Islet precursor cell (in vitro differentiated cells): ENCODE measurements at places on chromosomes 4 and X.

DNA sequence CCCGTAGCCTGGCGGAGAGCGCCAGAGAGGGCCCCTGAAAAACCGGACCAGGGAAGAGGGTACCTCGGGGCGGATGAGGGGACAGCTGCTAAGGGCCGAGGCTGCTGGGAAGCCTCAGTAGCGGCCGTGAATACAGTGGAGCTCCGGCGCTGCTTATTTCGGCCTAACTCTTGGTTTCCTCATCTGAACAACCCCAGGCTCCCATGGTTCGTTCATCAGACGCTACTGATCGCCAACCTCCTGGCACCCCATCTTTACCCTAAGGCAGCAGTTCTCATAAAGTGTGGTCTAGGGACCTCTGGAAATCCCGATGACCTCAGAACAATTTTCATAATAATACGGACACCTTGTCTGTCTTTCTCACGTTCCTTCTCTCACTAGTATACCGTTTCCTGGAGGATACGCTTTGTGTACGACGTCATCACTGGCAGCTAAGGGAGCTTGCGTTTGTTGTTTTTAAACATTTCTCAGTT, 645 bp upstream of the RAB28 start:
- DNase-seq = no peak

DNA sequence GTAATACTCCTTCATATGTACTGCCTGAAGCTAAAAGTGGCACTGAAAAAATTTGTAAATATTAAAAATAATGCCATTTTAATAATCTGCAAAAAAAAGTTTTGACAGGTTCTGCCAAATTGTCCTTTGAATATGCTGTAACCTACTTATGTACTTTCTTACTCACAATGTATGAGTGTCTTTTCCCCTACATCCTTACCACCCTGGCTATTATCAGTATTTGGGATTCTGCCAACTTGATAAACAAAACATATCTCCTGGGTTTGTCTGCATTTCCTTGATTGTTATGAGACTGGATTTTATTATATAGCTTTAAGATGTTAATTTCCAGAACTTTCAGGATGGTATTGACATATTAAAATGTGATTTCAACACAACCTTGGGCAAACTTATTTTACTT, 187.9 kb downstream of the CHM start:
- no peak for DNase-seq

DNA sequence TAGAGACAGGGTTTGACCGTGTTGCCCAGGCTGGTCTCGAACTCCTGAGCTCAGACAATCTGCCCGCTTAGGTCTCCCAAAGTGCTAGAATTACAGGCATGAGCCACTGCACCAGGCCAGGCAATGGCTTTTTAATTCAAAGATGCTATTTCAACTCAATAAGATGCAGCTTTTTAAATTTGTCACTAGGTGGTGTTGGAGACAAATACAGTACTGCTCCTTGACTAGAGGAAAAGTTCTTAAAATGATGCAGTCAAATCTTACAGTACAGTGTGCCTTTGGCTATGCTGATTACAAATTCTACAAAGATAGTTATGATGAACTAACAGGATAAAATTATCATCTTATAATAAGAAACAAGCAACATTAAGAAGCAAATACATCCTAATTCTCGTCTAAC, 441.1 kb downstream of the KCNIP4 start:
- DNase-seq = no peak

DNA sequence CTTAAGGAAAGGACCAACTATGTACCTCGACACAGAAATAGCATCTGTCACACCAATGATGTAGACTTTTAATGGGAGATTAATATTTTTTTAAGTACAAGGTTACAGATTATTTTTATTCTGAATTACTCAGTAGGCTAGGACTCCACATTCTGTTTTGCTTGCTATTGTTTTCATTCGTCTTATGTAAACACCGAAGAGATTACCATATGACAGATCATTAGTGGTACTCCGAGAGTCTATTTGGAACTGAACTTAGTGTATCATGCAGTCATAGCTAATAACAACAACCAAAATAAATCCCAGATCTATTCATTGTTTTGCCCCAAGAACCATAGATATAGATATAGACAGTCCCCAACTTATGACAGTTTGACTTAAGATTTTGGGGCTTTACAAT, 139.7 kb upstream of the SPRY1 start:
- DNase-seq = no peak

- DNase-seq = no peak
Observed at GRCh38 chrX:38606821-38607220, 45.5 kb downstream of the TSPAN7 start.

DNA sequence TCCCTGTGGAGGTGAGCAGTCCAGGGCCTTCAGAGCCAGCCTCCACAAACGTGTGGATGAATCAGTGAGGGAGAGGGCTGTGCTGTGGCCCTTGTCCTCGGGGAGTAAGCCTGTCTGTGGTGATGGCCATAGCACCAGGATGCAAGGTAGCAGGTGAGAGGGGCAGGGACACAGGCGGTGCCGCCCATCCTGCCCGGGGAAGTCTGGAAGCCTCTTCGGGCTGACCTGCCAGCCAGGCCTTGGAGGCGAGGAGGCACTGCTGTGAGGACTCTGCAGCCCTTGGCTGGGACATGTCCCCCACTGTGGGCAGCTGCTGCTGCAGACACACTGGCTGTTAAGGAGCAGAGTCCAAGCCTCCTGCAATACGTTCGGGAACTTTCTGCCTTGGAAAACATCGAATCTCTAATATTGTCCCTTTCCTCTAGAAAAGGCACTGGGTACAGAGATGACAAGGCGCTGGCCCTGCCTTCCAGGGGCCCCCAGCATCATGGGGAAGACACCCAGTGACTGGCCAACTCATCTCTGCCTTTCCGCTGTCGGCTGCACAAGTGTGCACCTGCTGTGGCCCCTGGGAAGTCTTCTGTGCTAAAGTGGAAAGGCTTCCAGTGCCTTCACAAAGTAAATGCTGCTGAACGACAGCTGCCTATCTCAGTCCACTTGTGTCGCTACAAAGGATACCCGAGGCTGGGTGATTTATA, 101.4 kb downstream of the ADRA2C start:
- no peak for DNase-seq

DNA sequence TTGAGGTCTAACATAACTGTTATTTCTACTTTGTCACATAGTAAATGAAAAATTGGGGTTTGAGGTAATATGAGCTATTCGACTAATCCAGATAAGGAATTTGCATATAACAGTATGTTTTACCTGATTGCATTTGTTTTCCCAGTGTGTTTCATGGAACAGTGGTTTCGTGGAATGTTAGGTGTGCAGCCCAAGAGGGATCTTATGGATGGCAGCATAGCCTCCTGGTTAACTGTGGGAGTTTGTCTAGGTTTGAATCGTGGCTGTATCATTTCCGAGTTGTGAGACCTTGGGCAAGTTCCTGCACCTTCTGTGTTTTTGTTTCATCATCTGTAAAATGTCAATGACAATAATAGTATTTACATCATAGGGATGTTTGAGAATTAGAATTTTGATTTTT, 7.9 kb downstream of the BMPR1B start:
- no peak for DNase-seq

- no peak for DNase-seq
Observed at GRCh38 chr4:80172203-80172602, 25.1 kb upstream of the PRDM8 start.

GRCh38 chrX:118761939-118762707, 34.7 kb downstream of the IL13RA1 start:
- no peak for DNase-seq

DNA sequence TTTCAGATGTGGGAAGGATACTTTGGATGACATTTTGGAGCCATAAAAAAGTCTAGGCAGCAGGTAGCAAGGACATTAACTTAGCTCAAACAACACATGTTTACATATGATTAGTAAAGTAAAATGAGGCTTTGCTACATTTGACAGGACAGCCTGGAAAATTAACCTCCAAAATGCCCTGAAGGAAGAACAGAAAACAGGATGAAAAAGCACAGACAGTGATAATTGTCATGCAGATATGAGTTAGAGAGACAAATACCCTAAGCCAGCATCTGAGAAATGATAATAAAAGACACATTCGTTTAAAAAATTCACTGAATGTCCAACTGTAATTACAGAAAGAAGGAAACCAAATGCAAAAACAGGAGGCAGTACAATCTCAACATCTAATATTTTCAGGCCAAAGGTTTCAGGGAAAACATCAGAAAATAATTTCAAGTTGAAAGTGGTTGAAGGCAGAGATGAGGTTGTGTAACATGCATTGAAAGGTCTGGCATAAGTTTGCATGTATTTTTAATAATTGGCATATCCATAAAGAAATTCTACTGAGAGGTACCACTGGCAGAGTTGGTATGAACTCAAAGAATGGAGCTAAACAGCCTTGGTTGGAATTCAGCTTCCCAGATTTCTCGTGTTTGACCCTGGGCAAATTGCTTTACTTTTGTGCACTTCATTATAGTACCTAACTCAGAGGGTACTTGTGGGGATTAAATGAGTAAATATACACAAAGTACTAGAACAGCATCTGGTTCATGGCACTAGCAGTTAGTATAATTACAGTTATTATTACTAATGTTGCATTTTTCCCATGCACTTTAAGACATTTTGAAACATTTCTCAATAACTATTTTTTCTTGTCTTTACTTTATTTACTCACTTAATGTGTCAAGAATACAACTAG, 54.4 kb upstream of the MAP9 start:
- DNase-seq = no peak

- no peak for DNase-seq
Observed at GRCh38 chr4:17650406-17650805, 36.0 kb downstream of the MED28 start.

DNA sequence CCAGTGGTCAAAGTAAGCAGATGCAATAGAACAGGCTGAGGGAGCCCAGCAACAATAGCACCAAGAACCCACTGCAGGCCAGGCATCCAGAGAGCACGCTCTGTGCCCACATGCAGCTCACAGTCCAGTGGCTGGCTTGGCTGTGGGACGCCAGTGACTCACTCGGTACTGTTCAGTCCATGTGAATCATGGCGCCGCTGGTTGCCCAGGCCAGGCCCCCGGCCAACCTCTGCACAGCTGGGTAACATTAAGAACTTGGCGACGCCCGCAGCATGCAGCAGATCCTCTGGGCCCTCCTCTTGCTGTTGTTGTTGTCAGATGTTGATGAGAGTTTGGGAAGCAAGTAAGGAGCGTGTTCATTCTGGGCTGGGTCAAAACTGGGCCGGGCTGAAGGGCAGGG, 60.5 kb downstream of the MSX1 start:
- no peak for DNase-seq

DNA sequence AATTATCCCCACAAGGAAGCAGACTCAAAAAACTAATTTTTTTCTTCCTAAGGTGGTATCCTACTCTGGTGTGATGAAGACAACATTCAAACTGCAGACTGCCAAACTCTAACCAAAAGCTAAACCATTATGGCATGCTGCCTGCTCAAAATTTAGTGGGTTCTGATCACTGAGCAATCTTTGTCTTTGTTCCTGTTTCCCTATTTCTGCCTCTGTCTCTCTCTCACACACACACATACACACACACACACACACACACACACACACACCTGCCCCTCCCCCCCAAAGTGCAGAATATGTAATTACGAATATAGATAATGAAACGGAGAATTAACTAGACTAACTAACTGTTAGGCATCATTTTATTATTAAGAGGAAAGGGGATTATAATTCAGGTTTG, 1278.6 kb downstream of the PCDH7 start:
- DNase-seq = no peak

GRCh38 chr4:182188622-182189021, 54.6 kb upstream of the TENM3 start:
- no peak for DNase-seq

GRCh38 chrX:701673-702072, 71.1 kb downstream of the SHOX start:
- DNase-seq = peak; percentile 44

GRCh38 chr4:107746161-107746560, 26.1 kb upstream of the PAPSS1 start:
- DNase-seq = no peak

DNA sequence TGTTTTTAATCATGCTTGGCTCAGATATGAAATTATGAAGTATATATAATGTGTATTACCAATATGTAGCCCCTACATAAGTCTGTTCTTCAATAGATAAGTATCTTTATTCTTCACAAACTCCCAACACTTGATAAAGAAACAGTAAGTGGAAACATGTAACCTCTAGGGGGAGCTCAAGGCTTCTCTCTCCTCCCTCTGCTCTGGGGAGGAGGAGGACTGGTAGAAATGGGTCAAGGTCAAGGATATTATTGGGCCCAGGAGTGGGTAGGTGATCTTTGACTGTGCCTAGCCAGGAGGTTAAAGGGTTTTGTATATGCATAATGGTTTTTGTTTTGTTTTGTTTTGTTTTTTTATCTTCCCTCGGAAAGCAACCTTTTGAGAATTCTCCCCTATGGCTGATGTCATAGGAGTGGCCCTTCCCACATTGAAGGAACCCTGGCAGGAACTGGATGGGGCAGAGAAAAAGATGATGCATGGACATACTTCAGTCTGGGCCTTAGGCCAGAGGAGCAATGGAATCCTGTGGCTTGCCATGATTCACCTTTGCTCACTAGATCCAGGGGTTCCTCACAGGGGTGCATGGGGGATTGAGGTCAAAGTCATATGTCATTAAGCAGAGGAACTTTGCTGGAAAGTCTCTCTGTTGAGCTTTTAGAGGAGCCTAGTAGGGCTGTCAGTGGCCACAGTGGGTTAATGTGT, 460.3 kb downstream of the MID1IP1 start:
- DNase-seq = no peak

GRCh38 chr4:4695497-4695896, 153.6 kb upstream of the STX18 start:
- DNase-seq = no peak

GRCh38 chr4:184983672-184984356, 34.5 kb upstream of the HELT start:
- DNase-seq = peak; percentile 86

- peak; percentile 81 for DNase-seq
Observed at GRCh38 chrX:150482537-150483206, 85.7 kb upstream of the MTM1 start.

DNA sequence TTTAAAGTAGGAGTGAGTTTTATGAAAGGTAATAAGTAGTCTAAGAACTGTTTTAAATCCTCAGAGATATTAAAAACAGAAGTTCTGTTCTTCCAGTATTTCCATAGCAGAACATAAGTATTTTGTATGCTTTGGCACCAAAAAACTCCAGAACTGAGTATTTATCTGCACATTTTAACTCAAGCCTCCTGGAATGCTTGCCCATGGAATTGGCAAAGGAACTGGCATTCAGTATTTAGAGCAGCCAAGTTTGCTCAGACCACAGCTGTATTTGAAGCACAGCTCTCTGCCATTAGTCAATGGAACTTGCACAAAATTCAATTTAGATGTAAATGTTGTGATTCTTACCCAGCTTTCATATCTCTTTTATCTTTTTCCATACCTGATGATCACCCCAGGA, 42.2 kb downstream of the NDNF start:
- no peak for DNase-seq
